ENCODE measurements at places on chromosomes 1 and 21.

GRCh38 chr1:21795075-21795474 is 12.1 kb upstream of the USP48 start:
- no peak for DNase-seq

GRCh38 chr1:204731509-204731908 is 46.0 kb upstream of the LRRN2 start:
- DNase-seq, result no peak

DNA sequence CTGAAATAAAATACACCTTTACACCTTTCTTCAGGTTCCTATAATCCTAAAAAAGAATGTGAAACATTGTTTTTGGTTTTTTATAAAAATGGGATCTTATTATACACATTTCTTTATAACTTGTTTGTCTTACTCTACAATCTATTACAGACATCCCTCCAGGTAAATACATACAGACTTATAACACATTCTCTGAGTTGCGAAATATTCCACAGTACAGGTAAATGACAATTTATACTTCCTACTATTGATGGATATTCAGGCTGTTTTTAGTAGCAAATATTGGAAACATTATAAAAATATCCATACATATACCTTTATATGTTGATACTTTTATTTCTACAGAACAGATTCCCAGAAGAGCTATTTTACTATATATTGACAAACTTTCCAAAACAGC is 20.3 kb downstream of the PIK3R3 start:
- no peak for DNase-seq

DNA sequence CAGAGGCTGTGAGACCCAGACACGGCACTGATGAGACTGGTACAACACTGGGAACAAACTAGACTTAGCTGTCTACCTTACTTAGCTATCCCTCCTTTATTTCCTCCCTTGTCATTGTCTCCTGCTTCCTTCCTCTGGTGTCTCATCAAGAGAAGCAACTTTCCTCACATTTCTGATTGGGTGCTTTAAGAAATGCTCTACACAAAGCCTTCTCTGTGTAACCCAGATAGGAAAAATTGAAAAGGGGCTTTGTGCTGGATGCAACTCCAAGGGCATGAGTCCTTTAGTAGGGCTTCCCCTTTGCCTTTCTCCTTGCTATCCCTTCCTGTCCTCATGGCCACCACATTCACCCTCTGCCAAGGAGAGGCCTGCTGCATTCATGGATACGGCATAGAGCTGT is 274.5 kb downstream of the VAV3 start:
- no peak for DNase-seq

- DNase-seq, result peak; percentile 79
Observed at GRCh38 chr1:226677027-226678020, 61.8 kb downstream of the ITPKB start.

- DNase-seq, result no peak
Observed at GRCh38 chr21:23690316-23690715, 1917.0 kb downstream of the MRPL39 start.
